ENCODE measurements at places on chromosomes 1 and 21.

DNA sequence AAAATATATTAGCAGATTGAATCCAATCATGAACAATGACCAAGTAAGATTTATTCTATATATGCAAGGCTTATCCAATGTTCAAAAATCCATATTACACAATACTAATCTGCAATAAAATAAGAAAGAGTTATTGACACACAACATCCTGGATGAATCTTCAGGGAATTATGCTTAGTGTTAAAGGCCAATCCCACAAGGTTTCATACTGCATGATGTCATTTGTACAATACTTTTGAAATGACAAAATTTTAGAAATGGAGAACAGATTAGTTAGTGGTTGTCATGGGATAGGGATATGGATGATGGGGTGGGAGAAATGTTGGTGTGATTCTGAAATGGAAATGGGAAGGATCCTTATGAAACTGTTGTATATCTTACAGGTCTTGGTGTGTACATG, 425.7 kb downstream of the SIPA1L2 start:
- no peak for DNase-seq

GRCh38 chr1:239647045-239647444, 260.7 kb downstream of the CHRM3 start:
- no peak for DNase-seq

- DNase-seq: no peak
Observed at GRCh38 chr1:87134061-87134460, 194.6 kb upstream of the LMO4 start.

GRCh38 chr1:119298687-119299303, 69.8 kb upstream of the HAO2 start:
- DNase-seq: no peak

DNA sequence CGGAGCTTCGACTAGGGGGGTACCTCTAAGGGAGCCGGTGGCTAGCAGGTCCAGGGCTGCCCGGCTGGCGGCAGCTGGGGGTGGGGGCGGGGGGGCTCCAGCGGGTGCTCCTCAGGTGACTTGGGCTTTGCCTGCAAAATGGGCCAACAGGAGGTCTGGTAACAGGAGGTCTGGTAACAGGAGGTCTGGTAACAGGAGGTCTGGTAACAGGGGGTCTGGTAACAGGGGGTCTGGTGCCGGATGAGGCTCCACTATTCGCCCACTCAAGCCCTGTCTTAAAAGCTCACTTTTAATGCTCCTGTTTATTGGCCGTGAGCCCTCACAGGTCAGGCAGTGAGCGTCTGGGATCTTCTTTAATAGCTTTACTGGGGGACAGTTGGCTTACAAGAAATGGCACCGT, 40.4 kb upstream of the ACTRT2 start:
- no peak for DNase-seq

DNA sequence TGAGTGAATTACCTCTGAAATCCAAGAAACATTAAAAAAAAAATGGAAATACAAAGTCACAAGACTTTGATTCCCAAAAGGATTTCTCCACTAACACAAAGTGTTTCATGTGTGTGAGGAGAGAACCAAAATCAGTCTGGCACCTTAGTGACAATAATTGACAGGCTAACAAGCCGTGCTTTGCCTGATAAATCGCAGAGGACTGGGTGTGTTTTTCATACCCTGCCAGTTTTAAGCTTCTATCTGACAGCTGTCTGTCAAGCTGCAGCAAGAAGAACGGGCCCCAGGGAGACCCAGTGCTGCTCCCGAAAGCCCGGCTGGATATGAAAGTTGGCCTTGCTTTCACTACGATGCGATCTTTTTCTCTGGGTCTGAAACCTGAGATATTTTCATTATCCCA, 101.6 kb upstream of the KCNK2 start:
- no peak for DNase-seq

GRCh38 chr1:8222789-8223188, 95.1 kb upstream of the SLC45A1 start:
- no peak for DNase-seq

- no peak for DNase-seq
Observed at GRCh38 chr1:216705676-216706075, 17.6 kb downstream of the ESRRG start.

GRCh38 chr21:31636874-31637273, 22.6 kb upstream of the SOD1 start:
- DNase-seq: no peak

- DNase-seq: no peak
Observed at GRCh38 chr1:183598386-183598785, 8.1 kb upstream of the NCF2 start.

- no peak for DNase-seq
Observed at GRCh38 chr1:99327357-99327756, 63.1 kb downstream of the PLPPR4 start.

DNA sequence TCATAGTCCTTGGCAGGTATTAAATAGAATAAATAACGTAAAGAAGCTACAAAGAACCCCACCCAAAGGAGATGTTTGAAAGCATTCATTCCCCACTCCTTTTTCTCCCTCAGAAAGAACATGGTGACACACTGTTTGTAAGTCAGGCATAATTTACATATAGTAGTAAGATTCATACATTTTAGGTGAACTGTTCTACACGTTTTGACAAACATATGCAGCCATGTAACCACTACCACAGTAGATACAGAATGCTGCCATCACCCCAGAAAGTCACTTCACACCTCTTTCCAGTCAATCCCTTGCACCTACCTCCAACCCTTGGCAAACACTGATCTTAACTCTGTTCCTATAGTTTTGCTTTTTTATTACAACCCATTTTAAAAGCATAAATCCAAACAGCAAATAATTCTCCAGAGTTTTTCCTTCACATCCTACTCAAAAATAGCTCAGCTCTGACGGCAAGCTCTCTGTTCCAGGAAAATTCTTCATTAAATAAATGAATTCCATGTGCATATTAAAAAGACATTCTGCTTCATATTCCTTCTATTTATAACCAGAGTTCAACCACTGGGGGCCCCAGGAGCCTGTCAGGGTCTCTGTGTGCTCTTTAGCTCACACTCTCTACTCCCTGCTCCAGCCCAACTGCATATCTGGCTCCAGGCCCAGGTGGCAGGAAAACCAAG, 258.8 kb downstream of the PLPP3 start:
- DNase-seq: no peak

GRCh38 chr21:36504067-36505058, 24.4 kb upstream of the CLDN14 start:
- DNase-seq: no peak

GRCh38 chr21:32779983-32780382, 8.4 kb upstream of the PAXBP1 start:
- DNase-seq: no peak

- peak; percentile 79 for DNase-seq
Observed at GRCh38 chr1:7940745-7941436, at the start of gene TNFRSF9. Gene TNFRSF9 (minus strand): TSS chr1:7940839. CDS start chr1:7939994, 845 bp downstream.

DNA sequence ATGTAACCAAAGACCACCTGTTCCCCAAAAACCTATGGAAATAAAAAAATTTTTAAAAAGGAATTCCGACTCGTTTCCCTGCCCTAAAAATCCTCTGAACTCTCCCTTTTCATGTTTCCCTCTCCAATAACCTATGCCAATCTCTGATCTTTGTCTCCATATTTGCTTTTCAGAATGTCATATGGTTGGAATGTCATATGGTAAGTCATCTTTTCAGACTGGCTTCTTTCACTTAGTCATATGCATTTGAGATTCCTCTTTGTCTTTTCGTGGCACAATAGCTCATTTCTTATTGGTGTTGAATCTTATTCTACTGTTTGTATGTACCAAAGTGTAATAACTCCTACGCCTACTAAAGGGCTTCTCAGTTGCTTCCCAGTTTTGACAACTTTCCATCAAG, 117.5 kb downstream of the BACH1 start:
- no peak for DNase-seq

- DNase-seq: no peak
Observed at GRCh38 chr1:51953079-51953478, 37.4 kb downstream of the RAB3B start.

- DNase-seq: no peak
Observed at GRCh38 chr1:240522122-240522822, 89.7 kb downstream of the GREM2 start.

GRCh38 chr1:89605692-89606091, 27.2 kb upstream of the LRRC8C start:
- DNase-seq: no peak

GRCh38 chr1:204261746-204262505, 48.1 kb upstream of the GOLT1A start:
- no peak for DNase-seq

DNA sequence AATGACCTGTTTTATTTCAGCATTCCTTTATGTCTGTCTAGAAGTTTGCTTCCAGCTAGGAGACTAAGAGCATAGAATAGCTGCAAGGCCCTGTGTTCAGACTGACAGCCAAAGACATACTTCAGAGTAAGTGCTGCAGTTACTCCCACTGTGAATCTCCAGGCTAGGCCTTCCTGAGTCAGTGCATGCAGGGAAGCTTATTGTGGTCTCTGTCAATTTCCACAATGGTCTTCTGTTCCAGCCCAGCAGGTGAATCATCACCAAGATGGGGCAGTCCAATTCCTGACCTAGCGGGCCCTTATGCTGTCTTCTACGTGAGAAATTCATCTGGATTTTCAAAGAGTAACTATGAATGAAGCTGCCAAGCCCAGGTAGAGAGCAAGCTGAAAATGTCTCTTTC, 146.3 kb upstream of the C8B start:
- no peak for DNase-seq

GRCh38 chr1:77051425-77051824, 167.8 kb downstream of the PIGK start:
- DNase-seq: no peak

DNA sequence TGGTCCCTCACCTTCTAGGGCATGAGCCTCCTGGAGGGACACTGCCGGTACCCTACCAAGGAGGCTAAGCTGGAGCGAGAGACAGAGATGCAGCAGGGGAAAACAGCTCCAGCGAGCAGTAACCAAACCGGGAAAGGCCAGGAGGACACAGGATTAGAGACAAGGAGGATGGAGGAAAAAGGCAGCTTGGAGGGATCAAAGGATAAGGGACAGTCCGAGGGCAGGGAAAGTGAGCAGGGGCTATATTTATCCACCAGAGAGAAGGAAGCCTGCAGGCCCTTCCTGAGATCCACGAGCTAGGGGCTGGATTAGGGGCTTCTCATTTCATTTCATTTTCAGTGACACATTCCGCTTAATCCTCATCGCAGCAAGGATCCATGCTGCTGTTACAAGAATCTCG, 33.8 kb upstream of the PRELP start:
- DNase-seq: no peak

GRCh38 chr1:159786465-159786864, 5.7 kb downstream of the DUSP23 start:
- no peak for DNase-seq

DNA sequence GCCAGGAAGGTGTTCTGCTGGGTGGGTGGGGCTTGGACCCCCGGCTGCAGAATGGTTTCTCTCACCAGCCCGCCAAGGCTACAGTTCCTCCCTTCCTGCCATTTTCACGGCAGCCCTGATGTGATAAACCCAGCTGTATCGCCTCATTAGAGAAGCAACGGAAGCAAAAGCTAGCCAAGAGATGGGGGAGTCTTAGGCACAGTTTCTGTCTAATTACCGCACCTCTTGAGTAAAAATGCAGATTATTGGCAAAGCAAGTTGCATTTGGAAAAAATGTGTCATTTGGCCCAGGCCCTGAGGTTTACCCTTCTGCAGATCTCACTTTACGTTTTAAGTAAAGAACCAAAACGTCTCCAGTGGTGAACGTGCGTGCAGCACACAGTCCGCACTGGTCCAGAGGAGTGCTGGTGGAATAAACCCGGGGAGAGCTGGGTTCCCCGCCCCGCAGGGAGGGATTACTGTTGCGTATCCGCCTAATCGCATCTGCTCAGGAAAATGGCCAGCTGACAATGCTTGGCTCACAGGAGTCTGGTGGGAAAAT, 109.9 kb downstream of the GALNT2 start:
- no peak for DNase-seq

DNA sequence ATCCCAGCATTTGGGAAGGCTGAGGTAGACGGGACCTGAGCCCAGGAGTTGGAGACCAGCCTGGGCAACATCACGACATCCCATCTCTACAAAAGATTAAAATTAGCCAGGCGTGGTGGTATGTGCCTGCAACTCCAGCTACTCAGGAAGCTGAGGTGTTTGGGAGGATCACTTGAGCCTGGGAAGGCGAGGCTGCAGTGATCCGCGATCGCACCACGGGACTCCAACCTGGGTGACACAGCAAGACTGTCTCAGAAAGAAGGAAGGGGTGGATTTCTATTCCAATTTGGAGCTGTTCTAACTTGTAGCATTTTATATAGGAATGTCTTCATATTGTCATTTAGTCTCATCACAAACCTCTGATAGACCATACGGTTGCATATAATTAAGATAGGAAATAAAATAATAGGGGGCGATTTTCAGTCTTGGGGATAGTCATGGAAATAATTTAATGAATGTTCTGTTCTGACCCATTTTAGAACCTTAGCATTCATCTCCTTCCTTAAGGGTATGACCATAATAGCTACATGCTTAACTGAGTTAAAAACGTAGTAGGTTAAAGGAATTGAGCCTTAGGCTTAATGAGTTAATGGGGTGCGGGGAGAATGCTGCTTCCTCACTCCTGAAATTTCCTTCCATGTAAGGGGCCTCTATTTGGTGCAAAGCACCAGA, 93.1 kb downstream of the ADCY10 start:
- DNase-seq: no peak

GRCh38 chr1:200890818-200891773, 3.6 kb upstream of the INAVA start:
- no peak for DNase-seq

- no peak for DNase-seq
Observed at GRCh38 chr1:59768792-59769735, 45.7 kb upstream of the HOOK1 start.

DNA sequence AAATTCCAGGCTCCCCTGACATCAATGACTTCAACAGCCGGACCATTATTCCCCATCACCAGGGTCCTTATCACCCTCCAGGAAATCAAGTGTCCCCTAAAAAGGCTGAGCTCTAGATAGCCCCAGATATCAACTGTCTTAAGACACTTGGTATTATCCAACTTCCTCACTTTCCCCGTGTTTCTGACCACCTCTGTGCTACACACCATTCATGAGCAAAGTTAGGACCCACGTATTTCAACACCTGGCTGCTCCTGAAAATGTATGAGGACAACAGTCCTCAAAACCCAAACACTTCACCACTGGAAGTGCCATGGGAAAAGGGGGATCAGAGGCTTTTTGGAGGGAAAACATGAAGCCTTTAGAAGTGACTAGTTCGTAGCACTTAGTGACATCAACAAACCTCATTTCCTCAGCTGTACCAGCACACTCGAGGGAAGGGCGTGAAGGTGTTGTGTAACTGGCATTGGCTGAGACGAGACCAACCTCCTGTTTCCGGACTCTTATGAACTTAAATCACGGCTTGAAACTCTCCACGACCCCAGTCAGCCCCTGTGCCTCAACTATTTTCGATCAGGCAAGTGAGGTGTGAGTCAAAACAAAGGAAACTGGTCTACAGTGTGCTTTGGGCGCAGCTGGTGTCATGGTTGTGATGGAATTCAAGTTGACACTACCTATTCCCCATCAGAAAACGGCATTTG, 4.1 kb upstream of the CHD5 start:
- DNase-seq: no peak

- peak; percentile 81 for DNase-seq
Observed at GRCh38 chr1:154760469-154760933, 109.6 kb downstream of the KCNN3 start.

- no peak for DNase-seq
Observed at GRCh38 chr1:91889717-91890459, 3.9 kb upstream of the TGFBR3 start.

- no peak for DNase-seq
Observed at GRCh38 chr1:26784023-26784871, 3.5 kb upstream of the PIGV start.

All from activated T-cell treated with anti-CD3 and anti-CD28 coated beads for 48 hours (primary cell).